ENCODE measurements at places on chromosomes 5 and 9.
A peak's percentile ranks its signal among the peaks of the same experiment; 100 is the strongest.

DNA sequence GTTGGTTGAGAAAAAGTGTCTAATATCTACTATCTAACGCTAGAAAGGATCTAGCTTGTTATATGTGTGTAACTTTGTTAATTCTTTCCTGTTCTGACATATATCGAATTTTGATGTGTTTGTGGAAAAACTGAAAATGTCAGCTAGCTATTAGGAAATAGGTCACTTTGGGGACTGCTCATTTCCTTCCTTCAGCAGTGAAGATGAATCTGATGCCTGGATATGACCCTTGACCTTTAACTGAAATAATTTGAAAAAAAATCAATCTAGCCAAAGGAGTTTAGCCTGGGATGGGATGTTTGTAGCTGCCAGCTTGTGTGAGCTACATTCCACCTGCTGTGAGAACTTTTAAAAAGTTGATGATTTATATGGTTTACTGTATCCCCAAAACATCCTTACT lies 66.8 kb downstream of the CD180 start:
- no peak for DNase-seq

GRCh38 chr9:109766351-109766750 lies 13.6 kb upstream of the PALM2AKAP2 start:
- no peak for DNase-seq

GRCh38 chr9:90815183-90815943 lies 13.7 kb downstream of the SYK start:
- no peak for DNase-seq

GRCh38 chr5:133799571-133800237 lies 168.7 kb downstream of the C5orf15 start:
- no peak for DNase-seq

DNA sequence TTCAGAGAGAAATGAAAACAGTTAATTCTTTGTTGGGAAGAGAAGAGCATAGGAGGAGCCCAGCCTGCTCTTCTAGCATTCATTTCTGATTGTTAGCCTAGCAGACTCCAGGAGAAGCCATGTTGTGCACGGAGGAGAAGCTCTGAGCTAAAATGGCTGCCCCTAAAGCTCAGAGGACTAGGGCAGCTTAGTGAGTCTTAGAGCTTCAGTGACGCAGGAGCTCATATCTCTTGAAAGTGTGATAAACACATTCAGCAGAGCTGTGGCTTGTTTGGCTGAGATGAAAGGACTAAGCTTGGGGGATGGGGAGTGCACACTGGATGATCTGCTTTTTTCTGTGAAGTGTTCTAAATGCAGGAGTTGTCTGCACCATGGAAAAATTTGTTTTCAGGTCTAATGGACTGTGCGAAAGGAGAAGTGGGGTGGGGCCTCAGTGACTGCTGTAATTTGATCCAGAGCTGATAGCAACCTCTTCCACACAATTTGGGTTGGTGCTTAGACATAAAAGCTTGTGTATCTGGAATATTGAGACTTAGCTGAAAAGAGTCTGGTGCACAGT lies 58.5 kb downstream of the ZNF462 start:
- peak; percentile 43 for DNase-seq
